AG20443 (cell line): ENCODE measurements at places on chromosomes 12 and 14.

GRCh38 chr12:58368001-58368400 lies 426.6 kb downstream of the ATP23 start:
- DNase-seq = no peak

DNA sequence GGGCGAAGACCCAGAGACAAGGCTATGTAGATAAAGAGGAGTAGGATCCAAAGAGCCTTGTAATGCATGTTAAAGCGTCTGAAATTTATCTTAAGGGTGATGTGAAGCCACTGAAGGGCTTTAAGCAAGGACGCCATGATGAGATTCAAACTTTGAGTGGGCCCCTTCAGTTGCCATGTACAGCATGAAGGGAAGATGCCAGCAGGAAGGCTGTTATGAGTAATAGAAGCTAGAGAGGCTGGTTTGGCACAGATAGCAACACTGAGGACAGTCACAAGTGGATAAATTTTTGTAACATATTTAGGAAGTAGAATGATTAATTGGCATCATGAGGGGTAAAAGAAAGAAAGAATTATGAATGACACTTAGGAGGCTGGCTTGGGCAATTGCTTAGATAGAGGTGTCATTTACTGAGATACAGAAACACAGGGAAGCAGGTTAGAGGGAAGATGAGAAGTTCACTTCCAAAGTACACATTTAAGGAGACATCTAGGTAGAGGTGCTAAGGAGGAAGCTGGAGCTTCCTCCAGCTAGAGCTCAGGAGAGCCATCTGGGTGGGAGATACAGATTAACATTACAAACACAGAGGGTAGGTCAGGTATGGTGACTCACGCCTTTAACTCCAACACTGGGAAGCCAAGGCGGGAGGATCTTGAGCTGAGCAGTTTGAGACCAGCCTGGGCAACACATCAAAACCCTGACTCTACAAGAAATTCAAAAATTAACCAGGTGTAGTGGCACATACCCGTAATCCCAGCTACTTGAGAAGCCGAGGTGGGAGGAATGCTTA lies 13.7 kb downstream of the ATG2B start:
- DNase-seq = peak; percentile 32

DNA sequence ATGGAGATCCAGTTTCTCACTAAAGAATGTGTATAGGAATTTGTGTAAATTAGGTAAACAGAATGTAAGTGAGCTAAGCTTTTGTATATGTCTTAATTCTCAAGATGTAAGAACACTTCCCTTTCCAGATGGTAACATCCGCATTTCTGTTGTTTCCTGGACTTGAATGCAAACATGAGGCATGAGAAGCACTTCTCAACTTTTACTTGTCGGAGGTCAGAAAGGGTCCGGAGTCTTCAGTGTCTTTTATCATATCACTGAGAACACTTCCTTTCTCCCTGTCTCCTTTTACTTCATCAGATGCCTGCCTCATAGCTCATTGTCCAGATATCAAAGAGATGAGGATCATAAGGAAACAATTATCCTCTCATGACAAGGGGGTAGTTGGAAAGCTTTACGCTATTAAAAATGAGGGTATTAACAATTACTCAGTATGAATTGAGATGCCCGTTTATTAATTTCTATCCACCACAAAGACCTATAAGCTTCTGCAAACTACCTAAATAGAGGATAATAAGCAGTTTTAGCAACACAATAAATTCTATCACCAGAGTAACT lies 214.1 kb upstream of the FLRT2 start:
- no peak for DNase-seq

GRCh38 chr12:130227641-130228040 lies 65.4 kb downstream of the FZD10 start:
- DNase-seq = no peak

DNA sequence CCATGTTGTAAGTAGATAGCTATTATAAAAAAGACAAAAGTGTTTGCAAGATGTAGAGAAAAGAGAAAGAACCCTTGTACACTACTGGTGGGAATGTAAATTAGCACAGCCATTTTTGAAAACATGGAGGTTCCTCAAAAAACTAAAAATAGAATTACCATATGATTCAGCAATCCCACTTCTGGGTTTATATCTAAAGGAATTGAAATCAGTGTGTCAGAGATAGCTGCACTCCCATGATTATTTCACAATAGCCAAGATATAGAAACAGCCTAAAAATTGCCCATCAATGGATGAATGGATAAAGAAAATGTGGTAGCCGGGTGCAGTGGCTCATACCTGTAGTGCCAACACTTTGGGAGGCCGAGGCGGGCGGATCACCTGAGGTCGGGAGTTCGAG lies 9.2 kb downstream of the PSMC6 start:
- DNase-seq = no peak

DNA sequence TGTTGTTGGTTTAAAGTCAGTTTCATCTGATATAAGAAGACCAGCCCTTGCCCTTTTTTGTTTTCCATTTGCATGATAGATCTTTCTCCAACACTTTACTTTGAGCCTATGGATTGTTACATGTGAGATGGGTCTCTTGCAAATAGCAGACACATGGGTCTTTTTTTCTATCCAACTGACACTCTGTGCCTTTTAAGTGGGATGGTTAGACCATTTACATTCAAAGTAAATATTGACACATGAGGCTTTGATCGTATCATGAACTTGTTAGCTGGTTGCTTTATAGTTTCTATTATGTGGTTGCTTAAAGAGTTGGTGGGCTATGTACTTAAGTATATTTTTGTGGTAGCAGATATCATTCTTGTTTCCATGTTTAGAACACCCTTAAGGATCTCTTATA lies 213.4 kb upstream of the G2E3 start:
- DNase-seq = no peak

- DNase-seq = no peak
Observed at GRCh38 chr12:13571035-13571434, 374.5 kb downstream of the EMP1 start.

DNA sequence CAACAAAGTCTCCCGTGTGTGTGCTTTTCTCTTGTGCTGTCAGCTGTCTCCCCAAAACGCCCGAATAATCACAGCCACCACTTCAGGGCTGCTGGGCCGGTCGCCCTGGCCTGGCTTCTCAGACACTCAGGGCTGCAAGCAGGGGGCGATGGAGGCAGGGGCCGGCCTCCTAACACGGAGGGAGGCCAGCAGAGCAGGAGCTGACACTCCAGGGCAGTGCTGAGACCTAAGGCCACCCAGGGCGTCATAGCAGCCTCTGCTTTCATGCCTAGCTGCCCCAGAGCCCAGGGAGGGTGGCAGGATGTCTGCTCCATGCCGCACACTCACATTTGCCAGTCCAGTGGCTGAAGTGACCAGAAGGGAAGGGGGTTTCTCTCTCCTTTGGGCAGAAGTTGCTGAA lies 25.6 kb downstream of the STX2 start:
- no peak for DNase-seq

GRCh38 chr12:43931187-43931586 lies 95.3 kb downstream of the TMEM117 start:
- DNase-seq = no peak

DNA sequence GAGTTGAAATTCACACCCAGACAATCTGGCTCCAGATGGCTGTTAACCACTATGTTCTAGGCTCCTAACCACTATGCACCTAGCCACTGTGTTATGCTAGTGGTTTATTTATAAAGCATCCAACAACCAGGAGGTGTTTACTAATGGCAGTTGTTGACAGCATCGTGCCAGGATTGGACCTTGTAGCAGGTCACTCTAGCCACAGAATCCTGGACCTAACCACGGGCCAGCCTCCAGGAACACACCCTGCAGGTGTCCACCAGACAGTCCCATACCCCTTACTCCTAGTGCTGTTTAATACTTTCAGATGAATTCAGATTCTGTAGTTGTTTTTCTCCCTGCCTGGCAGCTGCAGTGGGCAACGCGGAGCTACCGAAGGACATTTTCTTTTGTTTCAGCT lies 109.4 kb upstream of the MYL2 start:
- DNase-seq = no peak

- DNase-seq = peak; percentile 85
Observed at GRCh38 chr14:103500148-103500990, 22.3 kb downstream of the CKB start.

- peak; percentile 53 for DNase-seq
Observed at GRCh38 chr14:96090441-96091148, 51.4 kb downstream of the C14orf132 start.

DNA sequence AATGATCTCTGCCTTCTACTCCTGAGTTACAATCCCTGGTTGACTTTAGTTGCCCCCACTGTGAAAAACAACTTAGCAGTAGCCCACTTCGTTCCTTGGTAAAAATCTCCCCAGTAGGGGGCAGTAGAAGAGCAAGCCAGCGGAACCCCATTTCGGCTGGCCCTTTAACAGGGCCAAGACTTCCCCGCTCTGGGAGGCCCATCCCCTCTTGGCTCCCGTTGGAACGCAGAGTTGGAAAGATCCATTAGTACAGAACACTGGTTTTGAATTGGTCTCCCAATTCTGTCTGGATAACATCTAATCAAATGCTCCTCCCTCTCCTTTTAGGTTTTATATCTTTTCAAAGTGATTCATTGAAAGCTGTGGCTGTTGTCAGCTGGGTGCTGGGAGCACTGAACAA lies 1133.3 kb downstream of the BCL11B start:
- peak; percentile 27 for DNase-seq

GRCh38 chr14:65469903-65470302 lies 57.4 kb downstream of the FUT8 start:
- DNase-seq = no peak

DNA sequence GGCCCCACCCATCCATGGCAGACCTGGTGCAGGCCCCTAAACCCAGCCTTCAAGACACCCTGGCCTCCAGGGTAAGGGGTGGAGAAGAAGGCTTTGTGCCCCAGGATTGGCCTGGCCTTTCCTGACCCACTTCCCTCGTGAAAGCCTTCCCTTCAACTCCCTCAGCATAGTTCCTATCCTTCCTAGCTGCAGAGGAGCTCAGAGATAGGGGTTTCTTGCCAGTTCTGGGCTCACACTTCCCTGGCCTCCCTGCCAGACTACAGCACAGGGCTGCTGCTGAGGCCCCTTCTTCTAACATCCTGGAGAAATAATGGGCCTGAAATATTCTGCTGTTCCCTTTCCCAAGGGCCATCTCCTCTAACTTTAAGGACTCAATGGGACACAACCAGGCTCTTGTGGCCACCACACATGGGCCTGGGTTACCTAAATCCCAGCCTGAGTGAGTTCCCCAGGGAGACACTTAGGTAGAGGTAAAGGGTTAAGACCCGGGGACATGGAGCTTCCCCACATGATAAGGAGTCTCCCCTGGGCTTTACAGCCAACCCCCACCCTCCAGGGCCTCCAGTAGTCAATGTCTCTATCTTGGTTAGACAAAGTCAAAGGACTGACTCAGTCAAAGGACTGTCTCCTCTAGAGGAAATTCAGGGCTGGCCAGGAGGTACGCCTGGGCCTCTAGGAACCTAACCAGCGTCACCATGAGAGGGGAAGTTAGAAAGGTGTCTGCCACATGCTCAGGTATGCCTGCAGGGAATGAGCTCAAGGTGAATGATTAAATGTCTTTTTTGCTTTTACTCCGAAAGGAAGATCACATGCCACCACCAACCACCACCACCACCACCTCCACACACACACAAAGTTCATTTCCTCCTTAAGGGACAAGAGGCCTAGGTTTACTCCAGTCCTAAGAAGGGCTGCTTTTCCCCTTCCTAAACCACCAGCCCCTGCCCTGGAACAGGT lies 7.1 kb downstream of the ZFP36L1 start:
- no peak for DNase-seq

DNA sequence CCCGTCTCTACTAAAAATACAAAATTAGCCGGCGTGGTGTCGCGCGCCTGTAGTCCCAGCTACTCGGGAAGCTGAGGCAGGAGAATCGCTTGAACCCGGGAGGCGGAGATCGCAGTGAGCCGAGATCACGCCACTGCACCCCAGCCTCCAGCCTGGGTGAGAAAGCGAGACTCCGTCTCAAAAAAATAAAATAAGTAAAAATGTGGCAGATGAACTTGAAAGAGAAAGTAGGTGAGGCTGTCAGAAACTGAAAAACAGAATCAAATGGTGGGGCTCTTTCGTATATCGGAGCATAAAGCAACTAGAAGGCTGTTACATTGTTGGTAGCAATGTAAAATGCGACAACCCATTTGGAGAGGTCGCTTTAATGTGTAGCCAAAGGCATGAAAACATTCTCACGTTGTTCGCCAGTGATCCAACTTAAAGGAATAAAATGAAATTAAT lies 767 bp upstream of the CCNT1 start:
- no peak for DNase-seq

DNA sequence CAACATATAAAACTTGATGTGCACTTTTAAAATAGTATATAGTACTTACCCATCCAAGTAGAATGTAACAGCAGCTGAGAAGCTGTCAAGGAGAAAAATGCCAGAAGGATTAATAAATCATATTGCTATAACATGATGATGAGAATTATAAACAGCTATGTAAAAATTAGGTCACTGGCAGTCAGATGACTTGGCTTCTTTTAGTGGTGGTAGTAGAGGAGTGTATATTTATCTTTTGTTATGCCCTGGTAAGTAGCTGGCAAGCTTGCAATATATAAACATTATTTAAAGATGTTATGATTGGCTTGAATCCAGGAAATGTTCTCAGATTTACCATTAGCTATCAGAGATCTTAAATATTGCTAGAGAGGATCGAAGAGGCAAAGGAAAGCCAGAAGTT lies 471.0 kb upstream of the MGAT4C start:
- no peak for DNase-seq

GRCh38 chr12:53414756-53415417 lies 8.8 kb upstream of the AMHR2 start:
- no peak for DNase-seq

DNA sequence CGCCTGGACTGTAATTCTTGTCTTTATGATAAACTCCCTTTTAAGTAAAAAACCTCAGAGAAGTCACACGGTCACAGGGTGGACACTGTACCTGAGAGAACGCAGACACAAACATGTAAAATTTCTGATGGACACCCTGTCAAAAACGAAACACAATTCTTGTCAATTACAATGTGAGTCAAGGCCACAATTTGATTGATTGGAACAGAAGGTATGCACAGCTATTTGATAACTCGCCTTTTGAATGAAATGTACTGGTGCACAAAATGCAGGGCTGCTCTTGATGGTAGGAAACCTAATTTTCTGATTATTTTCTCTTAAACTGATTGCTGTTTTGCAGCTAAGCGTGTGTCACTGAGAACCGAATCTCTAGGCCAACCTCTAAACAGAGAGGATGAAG lies 9.2 kb downstream of the DNAH10 start:
- DNase-seq = no peak

- peak; percentile 65 for DNase-seq
Observed at GRCh38 chr12:115597157-115597712, 680.3 kb downstream of the MED13L start.

GRCh38 chr12:8823565-8824300 lies 1.3 kb downstream of the A2ML1 start:
- peak; percentile 51 for DNase-seq

DNA sequence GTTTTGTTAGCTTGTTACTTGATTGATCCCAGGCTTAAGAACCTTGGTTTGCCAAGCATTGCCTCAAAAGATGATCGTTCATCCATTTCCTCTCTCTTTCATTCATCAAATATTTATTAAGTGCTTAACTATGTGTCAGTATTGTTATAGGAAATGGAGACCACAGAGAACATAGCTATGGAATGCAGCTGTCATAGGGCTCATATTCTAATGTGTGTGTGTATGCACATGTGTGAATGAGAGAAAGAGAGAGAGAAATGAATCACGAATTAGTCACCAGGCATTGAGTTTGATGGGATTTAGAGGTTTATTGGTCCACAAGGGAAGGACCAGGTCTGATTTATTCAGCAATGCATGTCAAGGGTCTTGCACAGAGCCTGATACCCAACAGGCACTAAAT lies 71.0 kb upstream of the FBXO21 start:
- DNase-seq = no peak
